Left renal pelvis (tissue), 4 donors: ENCODE measurements at places on chromosomes 6 and 20.

DNA sequence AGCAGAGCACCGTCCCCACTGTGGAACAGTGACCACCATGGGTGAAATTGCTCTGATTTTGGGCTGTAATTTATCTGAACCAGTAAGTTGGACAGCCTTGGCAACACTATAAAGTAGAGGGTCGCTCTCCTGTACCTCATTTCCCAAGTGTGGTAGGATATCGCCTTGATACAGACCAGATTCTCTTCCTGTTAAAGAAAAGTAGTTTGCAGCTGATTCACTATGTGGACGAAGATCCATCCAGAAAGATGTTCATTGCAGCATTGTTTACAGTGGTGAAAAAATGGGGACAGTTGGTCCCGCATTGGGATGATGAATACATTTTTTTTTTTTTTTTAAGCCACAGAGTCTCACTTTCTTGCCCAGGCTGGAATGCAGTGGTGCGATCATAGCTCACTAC, 74.3 kb downstream of the SLX4IP start:
- DNase-seq = no peak

- DNase-seq = peak; percentile 98
Measured at GRCh38 chr6:162727322-162728182, at the start of the genes PACRG and PRKN. Gene PACRG, plus strand, starts transcription at chr6:162727974. Gene PRKN, minus strand, starts transcription at chr6:162727766.

GRCh38 chr6:116406678-116407345, 36.1 kb downstream of the DSE start:
- DNase-seq = no peak

GRCh38 chr6:134041093-134041492, 11.3 kb downstream of the SLC2A12 start:
- no peak for DNase-seq
